ENCODE measurements at places on chromosomes 7 and 10.

- no peak for DNase-seq
Measured at GRCh38 chr10:11698691-11699549, 43.3 kb upstream of the ECHDC3 start.

DNA sequence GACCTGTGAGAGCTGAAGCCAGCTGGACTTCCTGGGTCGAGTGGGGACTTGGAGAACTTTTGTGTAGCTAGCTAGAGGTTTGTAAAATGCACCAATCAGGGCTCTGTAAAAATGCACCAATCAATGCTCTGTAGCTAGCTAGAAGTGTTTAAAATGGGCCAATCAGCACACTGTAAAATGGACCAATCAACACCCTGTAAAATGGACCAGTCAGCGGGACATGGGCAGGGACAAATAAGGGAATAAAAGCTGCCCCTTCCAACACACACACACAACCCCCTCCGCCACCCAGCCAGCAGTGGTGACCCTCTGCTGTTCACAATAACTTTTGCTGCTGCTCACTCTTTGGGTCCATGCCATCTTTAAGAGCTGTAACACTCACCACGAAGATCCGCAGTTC is 7.1 kb downstream of the ZNF511 start:
- DNase-seq = no peak

- DNase-seq = no peak
Measured at GRCh38 chr10:129694691-129695243, 227.7 kb downstream of the MGMT start.

GRCh38 chr10:21399392-21400035 is 126.0 kb downstream of the SKIDA1 start:
- no peak for DNase-seq

GRCh38 chr10:132579027-132579859 is 41.7 kb downstream of the INPP5A start:
- no peak for DNase-seq

DNA sequence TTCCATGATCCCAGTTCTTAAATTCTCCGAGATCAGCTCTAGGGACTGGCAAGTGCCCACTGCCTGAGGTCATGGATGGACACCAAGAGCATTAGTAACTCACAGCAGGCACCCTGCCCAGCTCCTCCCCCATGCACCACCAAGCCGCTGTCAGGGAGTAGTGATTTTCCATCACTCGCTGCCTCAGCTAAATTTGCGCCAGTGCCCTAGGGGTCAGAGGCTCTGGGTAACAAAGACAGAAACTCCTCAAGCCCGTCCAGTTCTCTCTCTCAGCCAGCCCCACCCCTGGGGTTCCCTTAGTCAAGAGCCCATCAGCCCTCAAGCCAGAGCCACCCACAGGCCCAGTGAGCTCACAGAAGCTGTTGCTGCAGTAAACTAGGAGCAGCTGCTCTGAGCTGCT is 30.0 kb downstream of the PAX2 start:
- no peak for DNase-seq

GRCh38 chr7:23338439-23338838 is 39.3 kb downstream of the MALSU1 start:
- DNase-seq = no peak

DNA sequence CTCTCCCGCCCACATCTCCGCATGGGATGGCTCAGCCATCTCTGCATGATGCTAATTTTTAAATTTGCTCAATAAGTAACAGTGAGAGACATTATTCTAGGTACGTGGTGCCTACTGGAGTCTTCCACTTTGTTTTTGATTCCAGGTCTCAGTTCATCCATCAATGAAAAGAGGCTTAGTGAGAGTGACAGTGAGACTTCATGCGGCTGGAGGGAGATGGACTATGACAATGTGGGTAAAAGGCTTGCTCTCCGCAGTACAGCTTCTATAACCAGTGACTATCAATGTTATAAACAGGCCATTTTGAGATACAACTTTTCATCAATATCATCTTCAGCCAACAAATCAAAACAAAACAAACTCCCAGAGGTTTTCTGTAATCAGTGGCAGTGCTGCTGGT is 563.4 kb upstream of the MKI67 start:
- no peak for DNase-seq

GRCh38 chr7:117008886-117009531 is 55.7 kb downstream of the ST7 start:
- DNase-seq = no peak

GRCh38 chr7:88101769-88102168 is 118.1 kb downstream of the SRI start:
- DNase-seq = no peak

DNA sequence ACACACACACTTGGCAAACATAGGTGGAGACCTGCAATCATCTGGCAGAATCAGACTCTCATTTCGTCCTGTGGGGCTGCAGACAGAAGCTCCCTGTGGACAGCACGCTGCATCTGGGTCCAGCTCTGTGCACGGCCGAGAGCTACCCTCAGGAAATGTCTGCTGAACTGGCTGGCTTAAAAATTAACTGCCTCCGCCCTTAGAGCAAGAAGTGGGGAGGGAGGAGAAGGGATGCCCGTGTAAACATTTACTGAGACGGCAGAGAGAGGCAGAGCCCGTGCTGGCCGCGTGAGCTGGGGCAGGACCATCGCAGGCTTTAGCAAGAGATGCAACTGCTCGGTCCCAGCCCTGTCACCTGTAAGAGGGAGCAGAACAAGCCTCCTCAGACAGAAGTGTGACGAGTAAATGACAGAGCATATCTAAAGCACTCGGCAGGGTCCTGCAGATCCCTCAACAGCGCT is 81.8 kb downstream of the TNS3 start:
- no peak for DNase-seq

- no peak for DNase-seq
Measured at GRCh38 chr7:127514499-127514898, 70.9 kb downstream of the GCC1 start.

DNA sequence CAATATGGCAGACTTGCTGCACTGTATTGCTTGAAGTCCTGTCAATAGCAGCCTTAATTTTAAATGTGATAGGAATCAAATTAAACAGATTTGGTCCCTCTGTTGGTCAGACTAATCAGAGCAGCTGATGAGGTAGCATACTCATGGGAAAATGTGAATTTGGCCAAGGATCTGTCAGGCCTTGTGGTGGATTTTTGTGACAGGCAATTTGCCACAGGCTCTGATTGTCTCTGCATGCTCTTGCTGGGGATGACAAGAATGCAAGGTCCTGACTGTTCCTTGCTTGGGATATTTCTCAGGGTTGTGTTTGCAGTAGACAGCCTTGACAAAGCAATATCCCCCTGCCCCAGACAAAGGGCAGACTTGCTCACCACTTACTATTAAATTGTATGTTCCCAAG is 41.5 kb upstream of the GARS1 start:
- no peak for DNase-seq

- no peak for DNase-seq
Measured at GRCh38 chr7:108415084-108415483, 41.2 kb downstream of the NRCAM start.

- no peak for DNase-seq
Measured at GRCh38 chr10:103545771-103546281, 52.3 kb downstream of the NEURL1 start.

DNA sequence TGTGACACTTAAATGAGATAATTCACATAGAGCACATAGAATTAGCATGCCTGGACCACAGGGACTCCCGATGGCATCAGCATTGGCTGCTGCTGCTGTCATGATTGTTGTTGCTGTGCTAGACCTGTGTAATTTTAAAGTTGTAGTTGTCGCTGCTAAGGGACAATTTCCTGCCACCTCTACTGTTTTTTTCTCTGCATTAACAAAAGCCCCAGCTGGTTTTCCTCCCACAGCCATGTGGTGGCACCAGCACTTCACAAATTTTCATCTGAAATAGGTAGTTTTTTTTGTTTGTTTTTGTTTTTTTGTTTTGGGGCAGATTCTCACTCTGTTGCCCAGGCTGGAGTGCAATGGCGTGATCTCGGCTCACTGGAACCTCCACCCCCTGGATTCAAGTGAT is 25.4 kb upstream of the PRXL2A start:
- DNase-seq = no peak

DNA sequence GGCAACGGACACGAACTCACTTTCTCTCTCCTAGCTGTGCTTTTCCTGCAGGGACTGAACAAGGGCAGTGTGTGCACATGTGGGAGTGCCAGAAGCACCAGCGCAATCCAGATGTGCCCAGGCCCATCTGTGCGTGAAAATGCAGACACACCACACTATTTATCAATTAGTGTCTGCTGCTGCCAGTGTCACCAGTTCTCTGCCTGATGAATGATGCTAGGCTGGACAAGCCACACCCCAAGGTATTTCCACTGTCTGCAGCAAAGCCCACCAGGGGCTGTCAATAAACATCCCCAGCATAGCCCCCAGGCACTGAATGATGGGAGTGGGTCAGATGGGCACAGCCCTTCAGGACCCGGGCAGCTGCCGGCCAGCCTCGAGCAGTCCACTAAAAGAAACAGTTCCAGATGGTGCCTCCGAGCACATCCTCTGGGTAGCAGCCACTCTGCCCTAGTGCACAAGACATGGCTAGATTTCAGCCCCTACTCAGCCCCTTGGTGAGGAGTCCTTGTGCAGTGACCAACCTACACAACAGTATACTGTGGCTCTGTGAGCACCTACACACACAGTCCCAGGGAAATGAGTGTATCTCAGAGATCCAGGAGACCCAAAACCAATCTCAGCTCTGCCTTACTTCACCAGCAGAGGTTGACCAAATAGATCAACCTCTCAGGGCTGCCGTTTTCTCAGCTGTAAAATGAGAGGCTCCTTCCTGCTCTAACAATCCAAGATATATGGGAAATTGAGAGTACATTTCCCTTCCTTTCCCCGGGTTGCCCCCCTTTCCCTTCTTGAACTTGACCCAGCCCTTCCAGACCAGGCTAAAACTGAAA is 314.7 kb downstream of the PLXNA4 start:
- DNase-seq = no peak

GRCh38 chr7:66258409-66258808 is 53.3 kb downstream of the TPST1 start:
- DNase-seq = no peak

GRCh38 chr10:129501652-129502436 is 34.8 kb downstream of the MGMT start:
- no peak for DNase-seq

- DNase-seq = no peak
Measured at GRCh38 chr7:144531181-144531580, 127.7 kb upstream of the NOBOX start.

All from stimulated activated CD8-positive, alpha-beta memory T cell treated with anti-CD3 and anti-CD28 coated beads, Interleukin-2, amount 100 ng/mL, for 1 hour (primary cell).